Heart left ventricle (tissue), 16 donors: ENCODE measurements at places on chromosomes 7 and 10. TPM values are rescaled to one million over a fixed set of nuclear protein-coding genes. Genes with fewer than 3 reads are reported as not detected.

DNA sequence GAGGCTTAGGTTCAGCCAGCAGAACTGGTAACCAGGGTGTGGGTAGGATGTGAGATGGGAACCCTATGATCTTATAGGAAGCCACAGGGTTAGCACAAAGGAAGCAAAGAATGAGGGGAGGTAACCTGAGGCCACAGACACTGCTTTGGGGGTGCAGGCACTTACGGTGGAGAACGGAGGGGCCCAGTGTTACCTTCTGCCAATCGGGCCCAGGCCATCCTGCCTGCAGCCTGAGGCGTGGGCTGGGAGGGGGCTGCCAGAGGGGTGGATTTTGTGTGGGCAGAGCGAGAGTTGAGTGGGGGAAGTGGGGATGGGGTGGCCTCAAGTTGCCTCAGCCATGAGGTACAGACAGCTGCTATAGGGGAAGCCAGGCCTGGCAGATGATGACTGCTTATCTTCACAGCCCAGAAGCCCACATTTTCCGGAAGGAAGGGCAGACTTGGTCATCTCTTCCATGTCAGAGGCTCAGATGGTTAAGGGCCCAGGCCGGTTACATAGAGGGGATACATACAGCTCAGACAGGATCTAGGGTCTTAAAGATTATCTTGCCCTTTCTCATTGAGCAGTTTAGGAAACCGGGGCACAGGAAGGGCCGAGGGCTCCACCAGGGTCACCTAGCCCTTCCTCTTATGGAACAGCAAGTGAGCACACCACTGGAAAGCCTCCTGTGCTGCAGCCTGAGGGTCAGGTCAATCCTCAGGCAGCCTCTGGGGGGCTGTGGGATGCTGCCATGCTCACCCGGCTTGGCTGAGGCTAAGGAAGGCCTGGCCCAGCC lies 24.4 kb upstream of the VSIR start:
- no peak overlapping the region for H3K4me3 ChIP-seq
- H3K36me3 ChIP-seq = no peaks in the 10 kb centered on the region
- H3K4me1 ChIP-seq = no peaks in the 10 kb centered on the region
- peak; percentile 49 for DNase-seq
- no peaks in the 10 kb centered on the region for H3K27me3 ChIP-seq

PPP1R3C gene
- total RNA-seq = 38.0 TPM

PDK4 gene
- 886 TPM for total RNA-seq

- peaks cover 8% of the 10 kb centered on the region for H3K36me3 ChIP-seq
- H3K27ac ChIP-seq = no peak overlapping the region
- H3K4me1 ChIP-seq = no peaks in the 10 kb centered on the region
- H3K4me3 ChIP-seq = no peak overlapping the region
Observed at GRCh38 chr7:98981701-98982100, 103.4 kb downstream of the TRRAP start.

ZNF3 gene
- 14.1 TPM for total RNA-seq

- no peaks in the 10 kb centered on the region for H3K4me1 ChIP-seq
- no peaks in the 10 kb centered on the region for H3K27me3 ChIP-seq
- no peaks in the 10 kb centered on the region for H3K36me3 ChIP-seq
- no peak for DNase-seq
- no peak overlapping the region for H3K4me3 ChIP-seq
Observed at GRCh38 chr7:124457841-124458240, 307.8 kb downstream of the GPR37 start.

DNA sequence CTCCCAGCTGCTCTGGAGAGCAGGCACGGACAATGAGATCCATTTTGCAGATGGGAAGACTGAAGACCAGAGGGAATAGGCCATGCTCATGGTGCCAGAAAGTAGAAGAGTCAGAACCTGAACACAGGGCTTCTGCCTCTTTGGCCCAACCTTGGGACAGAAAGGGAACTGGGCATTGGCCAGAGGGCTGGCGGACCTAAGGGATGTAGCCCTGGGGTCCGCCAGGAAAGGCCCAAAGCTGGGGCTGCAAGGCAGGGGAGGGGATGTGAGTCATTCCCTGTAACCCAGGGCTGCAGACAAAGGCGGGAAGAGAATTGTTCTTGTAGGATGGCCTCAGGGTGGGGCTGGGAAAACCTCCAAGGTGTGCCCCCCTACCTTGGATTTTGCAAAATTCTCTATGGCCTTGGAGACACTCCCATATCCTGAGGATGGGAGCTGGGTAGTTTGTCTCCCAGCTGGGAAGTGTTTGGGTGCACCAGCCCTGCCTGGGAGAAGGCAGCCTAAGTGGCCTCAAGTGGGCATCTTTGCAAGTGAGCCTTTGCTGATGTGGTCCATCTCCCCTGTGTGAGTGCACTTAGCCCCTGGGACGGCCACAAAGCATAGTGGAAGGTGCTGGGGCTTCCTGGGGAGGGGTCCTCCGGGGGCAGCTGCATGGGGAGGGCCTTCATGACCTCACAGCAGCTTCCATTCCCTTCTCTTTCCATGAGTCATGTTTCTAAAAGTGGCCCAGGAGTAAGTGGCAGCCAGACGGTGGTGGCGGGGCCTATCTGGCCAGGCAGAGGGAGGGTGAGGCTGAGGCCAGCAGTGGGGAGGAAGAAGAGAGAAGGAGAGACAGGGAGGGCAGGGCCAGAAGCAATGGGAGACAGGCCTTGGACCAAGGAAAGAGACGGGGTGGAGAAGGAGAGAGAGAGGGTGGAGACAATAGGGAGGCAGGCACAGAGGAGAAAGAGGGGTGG lies 9.2 kb downstream of the AQP1 start:
- peaks cover 32% of the 10 kb centered on the region for H3K36me3 ChIP-seq
- H3K4me1 ChIP-seq = peaks cover 52% of the 10 kb centered on the region
- peak overlapping the region; percentile 94 for H3K27ac ChIP-seq
- H3K27me3 ChIP-seq = no peaks in the 10 kb centered on the region
- peak; percentile 72 for DNase-seq

BCCIP gene
- total RNA-seq = 38.0 TPM

DNA sequence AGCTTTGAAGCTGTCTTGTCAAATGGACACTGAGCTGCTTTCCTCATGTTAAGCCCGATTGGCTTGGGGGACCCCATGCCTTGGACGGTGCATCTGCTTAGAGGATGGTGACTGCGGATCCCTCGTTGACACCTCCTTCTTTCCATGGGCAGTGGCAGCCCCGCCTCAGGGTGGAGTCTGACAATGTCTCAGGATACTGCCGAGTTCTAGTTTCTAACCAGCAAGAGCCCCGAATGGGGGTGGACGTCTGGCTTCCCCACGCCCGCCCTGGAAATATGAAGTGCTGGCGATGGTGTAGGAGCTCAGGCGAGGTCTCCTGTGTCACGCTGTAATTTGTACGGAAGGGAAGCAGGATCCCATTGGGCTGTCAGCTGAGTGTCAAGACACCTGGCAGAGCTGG lies 106.2 kb upstream of the CTBP2 start:
- no peaks in the 10 kb centered on the region for H3K27me3 ChIP-seq
- no peaks in the 10 kb centered on the region for H3K4me1 ChIP-seq
- H3K4me3 ChIP-seq = no peak overlapping the region

PPP1R9A gene
- 34.1 TPM for total RNA-seq

- peaks cover 55% of the 10 kb centered on the region for H3K27me3 ChIP-seq
- no peak for DNase-seq
- no peak overlapping the region for H3K27ac ChIP-seq
- peaks cover 43% of the 10 kb centered on the region for H3K4me1 ChIP-seq
Observed at GRCh38 chr10:100829097-100829870, 83.5 kb upstream of the SLF2 start.

SH2B2 gene
- total RNA-seq = 1.00 TPM

GRCh38 chr7:123533553-123533917 lies 860 bp downstream of the IQUB start:
- peaks cover 6% of the 10 kb centered on the region for H3K4me1 ChIP-seq
- H3K4me3 ChIP-seq = no peak overlapping the region
- H3K27me3 ChIP-seq = no peaks in the 10 kb centered on the region
- DNase-seq = no peak

- DNase-seq = no peak
- H3K27ac ChIP-seq = no peak overlapping the region
- no peaks in the 10 kb centered on the region for H3K27me3 ChIP-seq
- no peaks in the 10 kb centered on the region for H3K36me3 ChIP-seq
Observed at GRCh38 chr10:76993213-76993612, 644.4 kb downstream of the KCNMA1 start.

- no peaks in the 10 kb centered on the region for H3K27me3 ChIP-seq
- no peak overlapping the region for H3K27ac ChIP-seq
- H3K4me1 ChIP-seq = no peaks in the 10 kb centered on the region
- no peak for DNase-seq
- peaks cover 7% of the 10 kb centered on the region for H3K36me3 ChIP-seq
Observed at GRCh38 chr7:16594061-16594460, 51.5 kb downstream of the ANKMY2 start.
